Activated T-cell treated with anti-CD3 and anti-CD28 coated beads, Interleukin-2, amount 50 U/mL, for 48 hours (primary cell): ENCODE measurements at places on chromosomes 1 and 21.

GRCh38 chr1:52192436-52192835 is 50.5 kb downstream of the ZFYVE9 start:
- no peak for DNase-seq

DNA sequence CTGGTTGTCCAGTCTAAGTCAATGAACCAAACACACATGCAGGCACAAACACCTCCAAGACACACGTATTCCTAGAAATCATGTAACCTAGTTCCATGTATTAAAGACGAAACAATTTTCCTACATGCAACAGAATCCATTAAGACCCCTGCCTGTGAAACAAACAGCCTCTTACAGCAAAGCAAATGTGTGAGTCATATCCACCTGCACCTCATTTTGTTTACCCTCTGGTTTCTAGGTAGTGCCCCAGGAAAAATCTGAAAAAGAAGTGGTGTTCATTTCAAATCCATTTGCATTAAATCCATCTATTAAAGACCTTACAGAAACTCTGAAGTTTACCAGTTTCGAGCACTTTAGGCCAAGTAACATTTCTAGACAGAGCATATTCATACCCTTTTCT is 74.1 kb downstream of the VCAM1 start:
- DNase-seq, result no peak

DNA sequence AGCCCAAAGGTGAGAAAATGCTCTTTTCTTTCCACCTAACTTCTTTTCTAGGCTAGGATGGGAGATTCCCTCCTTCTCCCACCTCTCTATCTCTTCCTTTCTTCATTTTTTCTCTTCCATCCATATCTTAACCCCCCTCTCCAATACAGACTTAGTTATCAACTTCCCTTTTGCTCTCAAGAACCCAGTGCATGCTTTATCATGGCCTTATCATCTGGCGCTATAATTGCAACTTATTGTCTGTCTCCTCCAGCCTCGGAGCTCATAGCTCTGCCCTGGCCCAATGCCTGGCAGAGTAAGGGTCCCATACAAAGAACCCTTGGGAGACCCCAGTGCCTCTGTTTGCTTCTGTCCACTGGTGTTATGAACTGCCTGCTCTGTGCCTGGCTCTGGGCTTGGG is 71.0 kb upstream of the NFASC start:
- DNase-seq, result no peak

DNA sequence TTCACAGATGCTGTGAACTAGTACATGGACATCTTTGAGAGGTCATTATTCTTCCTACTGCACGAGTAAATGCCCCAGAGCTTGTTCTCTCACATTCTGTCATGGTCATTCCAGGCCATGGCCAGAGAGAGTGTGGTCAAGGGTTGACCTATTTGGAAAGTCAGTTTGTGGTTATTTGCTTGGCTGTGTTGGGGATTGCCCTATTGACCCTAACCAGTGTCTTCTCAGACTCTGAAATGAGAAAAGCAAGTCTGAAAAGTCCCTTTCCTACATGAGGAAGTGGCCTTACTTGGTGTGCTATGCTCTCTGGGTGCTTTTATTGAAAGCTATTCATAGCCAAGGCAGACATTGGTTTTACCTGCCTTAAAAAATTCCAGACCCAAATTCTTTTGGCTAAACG is 26.6 kb downstream of the CLIC6 start:
- no peak for DNase-seq

DNA sequence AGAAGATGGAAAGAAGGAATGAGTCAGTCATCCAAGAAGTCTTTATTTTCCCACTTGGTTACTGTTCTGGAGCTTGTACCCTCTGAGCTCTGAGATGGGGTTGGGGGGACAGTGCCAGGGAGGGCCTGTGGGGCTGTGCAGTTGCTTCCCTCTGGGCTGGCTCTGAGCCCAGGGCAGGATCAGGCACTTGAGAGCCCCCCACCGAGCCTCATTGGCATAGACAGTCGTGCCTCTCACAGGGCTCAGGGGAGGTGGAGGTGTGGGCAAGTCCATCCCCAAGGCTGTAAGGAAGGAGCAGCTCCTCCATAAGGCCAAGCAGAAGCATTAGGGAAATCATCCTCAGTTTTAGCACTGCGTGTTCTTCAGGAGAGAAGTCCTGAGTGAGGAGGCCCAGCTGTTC is 2.5 kb upstream of the ARL8A start:
- DNase-seq, result no peak

- DNase-seq, result no peak
Observed at GRCh38 chr1:228209657-228210056, 1.8 kb downstream of the OBSCN start.

DNA sequence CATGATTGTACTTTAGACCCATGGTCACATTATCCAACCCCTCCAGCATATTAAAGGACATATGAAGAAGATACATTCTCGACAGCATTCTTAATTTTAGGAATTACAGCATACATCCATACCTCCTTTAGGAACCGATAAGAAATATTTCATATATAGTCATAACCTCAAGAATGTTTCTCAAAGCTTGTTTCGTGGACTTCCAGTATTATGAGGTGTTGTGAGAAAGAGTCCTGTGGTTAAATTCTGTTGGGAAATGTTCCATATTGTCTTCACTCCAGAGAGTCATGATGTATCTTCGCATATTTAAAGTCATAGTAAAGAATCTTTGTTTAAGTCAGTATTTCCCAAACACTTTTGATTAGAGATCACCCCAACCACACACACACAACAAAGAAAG is 321.0 kb upstream of the SNX7 start:
- DNase-seq, result no peak

DNA sequence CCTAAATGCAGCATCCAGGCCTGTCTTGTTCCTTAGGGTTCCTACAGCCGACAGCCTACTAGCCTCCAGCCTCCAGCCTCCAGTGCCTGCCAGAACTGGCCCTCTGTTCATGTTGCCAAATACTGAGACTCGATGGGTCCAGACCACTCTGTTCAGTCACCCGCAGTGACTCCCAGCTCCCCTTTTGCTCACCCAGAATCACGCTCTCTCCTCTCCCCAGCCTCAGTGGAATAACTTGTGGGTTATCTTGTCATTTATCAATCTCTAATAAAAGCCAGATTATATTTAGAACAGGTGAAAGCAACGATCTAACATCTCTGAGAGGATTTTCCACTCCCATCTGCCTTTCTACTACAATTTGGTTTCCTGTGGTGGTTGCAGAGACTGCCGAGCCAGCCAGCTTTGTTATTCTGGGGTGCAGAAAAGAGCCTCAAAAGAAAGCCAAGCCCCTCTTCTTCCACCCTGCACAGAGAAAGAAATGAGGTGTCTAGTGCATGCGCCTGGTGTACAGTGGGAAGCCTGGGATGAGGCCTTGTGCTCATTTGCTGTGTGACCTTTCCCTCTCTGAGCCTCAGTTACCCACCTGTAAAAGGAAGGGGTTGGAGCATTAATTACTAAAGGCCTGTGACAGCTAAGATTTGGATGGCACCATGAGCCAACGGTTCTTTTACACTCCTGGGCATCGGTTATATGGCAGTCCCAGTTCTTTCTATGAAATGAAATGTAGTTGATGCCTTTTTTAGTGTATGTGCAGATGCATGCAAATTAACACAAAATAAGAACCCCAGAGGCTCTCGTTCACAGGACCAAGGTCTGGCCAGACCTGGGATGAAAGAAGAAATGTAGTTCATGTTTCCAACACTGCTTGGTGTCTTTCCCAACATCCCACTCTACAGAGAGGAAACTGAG is 42.9 kb upstream of the ID3 start:
- DNase-seq, result no peak

- no peak for DNase-seq
Observed at GRCh38 chr1:19067182-19067911, 110.9 kb upstream of the IFFO2 start.

- no peak for DNase-seq
Observed at GRCh38 chr1:53625766-53626520, 113.0 kb downstream of the GLIS1 start.

DNA sequence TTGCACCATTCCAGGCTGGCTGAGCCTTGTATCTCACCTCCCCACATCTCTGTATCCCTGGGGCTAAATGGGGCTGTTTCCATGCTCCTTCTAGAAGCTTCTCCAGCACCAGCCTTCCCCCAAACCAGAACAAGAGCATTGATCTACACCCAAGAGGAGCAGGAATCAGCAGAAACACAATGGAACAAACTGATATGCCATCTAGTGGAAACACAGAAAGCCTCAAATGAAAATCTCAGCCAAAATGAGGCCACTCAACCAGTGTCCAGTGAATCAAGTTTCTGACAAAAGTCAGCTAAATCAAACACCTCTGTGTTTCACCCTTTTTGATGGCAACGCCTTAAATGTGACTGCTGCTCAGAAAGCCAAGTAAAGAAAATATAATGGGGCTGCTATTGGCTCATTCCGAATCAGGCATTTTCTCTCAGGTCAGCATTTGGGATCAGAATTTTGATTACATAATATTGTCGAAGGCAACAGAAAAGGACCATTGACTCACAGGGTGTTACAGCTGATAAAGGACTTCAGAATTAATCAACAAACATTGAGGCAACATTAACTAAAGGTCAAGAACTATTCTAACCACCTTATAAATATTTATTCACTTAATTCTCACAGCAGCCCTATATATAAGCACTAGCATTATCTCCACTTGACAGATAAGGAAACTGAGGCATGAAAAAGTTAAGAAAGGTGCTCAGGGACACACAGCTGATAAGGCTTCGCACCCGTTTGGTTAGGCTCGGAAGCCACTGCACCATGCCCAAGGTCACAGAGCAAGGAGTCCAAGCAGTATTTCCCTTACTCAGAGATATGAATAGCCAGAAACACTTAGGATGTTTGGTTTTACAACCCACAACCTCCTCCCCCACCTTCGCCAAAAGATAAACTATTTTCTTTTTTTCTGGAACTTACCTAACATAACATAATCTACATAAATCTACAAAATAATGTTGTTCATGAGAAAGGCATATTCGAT is 85.8 kb upstream of the KCNJ15 start:
- DNase-seq, result no peak

GRCh38 chr1:20202166-20202565 is 15.8 kb upstream of the PLA2G2C start:
- no peak for DNase-seq

DNA sequence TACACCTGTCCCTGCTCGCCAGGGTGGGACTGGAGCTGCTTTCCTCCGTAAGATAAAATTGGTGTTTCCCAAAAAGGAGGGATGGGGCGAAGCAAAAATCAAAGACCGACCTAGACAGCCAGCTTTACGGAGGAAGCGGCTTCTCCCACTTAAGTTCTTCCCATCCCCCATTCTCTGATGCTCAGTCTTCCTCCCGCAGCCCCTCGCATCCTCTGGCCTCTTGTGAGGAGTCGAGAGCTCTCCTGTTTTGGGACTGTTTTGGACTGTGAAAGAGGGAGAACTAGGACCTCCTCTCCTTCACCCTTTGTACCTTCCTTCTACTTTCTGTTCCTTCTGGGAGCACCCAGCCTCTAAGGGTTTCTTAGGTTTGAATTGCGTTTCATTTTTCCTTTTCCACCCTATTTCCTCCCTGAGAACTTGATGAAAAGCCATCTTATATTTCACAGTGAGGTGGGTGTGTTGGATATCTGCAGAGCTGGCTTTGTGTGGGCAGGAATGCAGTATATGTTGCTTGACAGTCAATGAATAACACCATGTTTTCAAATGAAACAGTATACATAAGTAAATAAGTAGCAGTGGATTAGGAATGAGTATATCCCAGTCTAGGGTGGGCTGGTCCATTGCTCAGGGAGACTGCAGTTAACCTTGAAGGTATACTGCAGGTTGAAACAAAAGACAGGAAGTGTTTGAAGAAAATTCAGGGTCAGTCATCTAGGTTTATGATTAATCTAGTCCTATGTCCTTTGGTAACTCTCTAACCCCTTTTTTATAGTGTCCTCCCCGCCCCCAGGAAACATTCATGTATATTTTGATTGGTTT is 848 bp downstream of the CTTNBP2NL start:
- DNase-seq, result no peak

DNA sequence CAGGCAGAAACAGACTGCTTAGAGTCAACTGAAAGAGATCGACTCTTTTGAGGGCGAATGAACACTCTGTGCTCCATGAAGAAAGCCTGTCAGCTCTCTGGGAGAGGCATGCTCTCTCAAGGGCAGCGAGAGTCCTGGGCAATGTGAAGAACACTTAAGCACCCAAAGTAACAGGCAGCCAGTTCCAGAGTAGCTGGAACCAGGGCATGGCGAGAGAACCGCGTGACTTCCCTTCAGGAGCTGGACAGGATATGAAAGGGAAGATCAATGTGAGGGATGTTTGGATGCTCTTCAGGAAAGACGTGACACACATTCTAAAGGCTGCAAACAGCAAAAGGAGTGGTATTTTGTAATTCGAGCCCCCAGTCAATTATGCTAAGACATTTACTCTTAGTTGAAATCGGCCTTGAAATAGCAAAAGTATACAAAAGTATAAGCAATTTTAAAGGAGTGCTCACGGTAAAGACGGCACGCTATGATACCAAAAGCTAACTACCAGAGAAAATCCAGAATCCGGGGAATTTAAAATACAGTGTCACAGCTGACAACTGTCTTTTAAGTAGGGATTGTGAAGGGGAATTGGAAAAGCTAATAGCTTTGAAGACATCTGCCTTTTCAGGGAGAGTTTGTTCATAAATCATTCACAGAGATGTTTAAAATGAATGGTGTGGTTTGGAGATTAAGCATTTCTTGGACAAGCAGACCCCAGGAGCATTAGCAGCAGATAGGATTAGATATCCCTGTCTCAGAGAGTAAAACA is 20.8 kb downstream of the ADAMTS5 start:
- no peak for DNase-seq

- DNase-seq, result peak; percentile 45
Observed at GRCh38 chr1:147080006-147080661, 92.1 kb downstream of the PRKAB2 start.

- DNase-seq, result no peak
Observed at GRCh38 chr1:81606656-81607055, 194.1 kb upstream of the ADGRL2 start.

GRCh38 chr1:160362168-160362957 is 4.5 kb upstream of the NHLH1 start:
- DNase-seq, result no peak

DNA sequence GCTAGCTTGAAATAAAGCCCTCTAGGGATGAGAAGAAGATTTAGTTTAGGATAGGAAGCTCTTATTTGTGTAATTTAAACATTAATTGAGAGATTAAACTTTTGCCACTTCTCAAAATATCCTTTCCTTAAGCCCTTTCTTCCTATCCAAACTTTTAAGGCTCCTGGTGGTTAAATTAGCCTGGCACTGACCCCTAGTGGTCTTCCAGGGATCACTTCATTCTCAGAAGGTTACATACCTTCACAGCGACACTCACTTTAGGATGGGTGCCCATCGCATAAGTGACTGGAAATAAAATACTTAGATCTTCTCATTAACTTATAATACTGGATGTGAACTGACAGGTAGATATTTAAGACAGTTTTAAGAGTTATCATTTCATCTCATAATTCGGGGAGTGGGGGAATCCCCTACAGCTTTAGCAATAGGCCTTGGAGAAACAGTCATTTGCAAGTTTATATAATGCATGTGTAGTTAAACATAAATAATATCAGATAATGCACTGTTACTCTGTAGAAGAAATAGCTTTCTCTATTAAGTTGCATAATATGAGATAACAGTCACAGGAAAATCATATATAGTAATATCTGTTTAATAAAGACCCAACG is 7.4 kb downstream of the LHX9 start:
- no peak for DNase-seq

GRCh38 chr1:222905151-222905550 is 90.3 kb downstream of the DISP1 start:
- DNase-seq, result no peak
